NCI-H1092 (cell line): ENCODE measurements at places on chromosomes 11 and 22.

GRCh38 chr22:47564651-47565434 lies 802.4 kb downstream of the TBC1D22A start:
- no peak for DNase-seq

DNA sequence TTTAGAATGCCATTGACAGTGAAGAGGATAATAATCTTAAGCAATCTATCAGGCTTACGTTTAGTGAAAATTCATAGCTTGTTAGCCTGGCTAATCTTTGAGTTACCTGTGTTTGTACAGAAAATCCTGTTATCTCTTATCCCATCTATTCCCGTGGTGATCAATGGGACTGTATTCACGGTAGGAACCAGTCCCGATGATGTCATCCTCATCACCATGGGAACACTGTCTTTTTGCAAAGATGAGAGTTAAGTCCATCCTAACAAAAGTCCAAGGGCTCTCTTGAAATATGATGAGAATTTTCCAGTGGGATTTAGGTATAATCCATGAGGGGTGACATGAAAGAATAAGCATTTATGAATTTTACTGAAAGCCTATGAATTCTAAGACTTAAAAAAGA lies 762.2 kb downstream of the ETS1 start:
- DNase-seq = no peak

GRCh38 chr11:35066783-35067423 lies 72.1 kb upstream of the CD44 start:
- DNase-seq = no peak

GRCh38 chr11:119426142-119426541 lies 3.2 kb upstream of the THY1 start:
- no peak for DNase-seq

GRCh38 chr11:43905813-43906241 lies 25.2 kb downstream of the ALKBH3 start:
- no peak for DNase-seq

- no peak for DNase-seq
Observed at GRCh38 chr22:30783021-30783420, 88.3 kb downstream of the OSBP2 start.
